NCI-H2081 treated with DMSO at 0.1 percent for 48 hours (cell line): ENCODE measurements at places on chromosomes 13 and 19.

DNA sequence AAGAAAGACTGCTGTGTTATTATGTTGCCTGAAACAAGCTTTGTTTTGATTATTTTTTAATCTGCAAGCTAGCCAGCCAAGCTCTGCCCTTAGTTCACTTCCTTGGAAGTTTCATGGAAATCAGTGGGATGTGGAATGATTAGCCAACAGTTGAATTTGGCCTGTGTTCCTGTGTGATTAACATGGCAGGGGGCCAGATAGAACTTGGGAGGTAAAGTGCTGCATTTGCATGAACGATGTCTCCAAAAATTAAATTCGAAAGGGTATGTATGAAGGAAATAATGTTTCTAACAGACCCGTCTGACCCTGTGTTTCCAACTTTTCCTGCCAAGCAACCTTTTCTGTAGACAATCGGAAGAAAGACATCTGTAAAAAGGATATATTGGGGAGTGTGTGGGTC, 32.2 kb downstream of the UFM1 start:
- no peak for DNase-seq

GRCh38 chr13:93670866-93671265, 444.3 kb downstream of the GPC6 start:
- no peak for DNase-seq

DNA sequence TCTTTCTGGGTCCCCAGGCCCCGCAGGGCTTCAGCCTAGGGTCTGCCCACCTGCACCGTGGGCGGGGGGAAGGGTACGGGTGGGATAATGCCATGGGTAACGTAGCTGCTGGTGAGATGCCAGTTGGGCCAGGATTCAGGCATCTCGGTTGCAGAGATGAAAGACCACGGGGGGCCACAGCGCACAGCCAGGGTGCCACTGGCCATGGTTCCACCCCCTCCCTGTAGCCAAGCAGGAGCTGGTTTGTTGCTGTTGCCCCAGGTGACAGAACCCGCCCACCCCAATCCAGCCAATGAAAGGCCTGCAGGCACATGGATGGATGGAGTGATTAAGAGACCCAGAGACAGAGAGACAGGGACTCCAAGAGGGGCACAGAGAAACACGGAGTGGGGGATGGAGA, 1.0 kb upstream of the CGB7 start:
- DNase-seq = no peak

DNA sequence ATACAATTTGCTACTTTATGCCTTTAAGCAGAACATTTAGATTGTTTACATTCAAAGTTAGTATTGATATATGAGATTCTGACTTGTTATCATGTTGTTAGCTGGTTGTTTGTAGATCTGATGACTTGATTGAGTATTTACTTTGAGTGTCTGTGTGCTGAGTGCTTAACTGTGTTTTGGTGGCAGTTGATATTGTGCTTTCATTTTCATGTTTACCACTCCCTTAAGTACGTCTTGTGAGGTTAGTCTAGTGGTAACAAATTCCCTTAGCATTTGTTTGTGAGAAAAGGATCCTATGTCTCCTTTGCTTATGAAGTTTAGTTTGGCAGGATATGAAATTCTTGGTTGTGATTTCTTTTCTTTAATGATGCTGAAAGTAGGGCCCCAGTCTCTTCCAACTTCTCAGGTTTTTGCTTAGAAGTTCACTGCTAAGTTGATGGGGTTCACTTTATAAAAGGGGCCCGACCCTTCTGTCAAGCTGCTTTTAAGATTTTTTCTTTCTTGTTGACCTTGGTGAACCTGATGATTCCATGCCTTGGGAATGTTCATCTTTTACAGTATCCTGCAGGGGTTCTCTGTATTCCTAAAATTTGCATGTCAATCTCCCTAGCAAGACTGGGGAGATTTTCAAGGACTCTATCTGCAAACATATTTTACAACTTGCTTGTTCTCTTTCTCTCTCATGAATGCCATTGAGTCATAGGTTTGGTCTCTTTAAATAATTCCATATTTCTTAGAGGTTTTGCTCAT, 1095.4 kb upstream of the PCDH20 start:
- no peak for DNase-seq

- DNase-seq = no peak
These were observed at the start of gene SLC7A10 for GRCh38 chr19:33225458-33225926. SLC7A10 (minus strand) TSS chr19:33225850; CDS start chr19:33225703, 147 bp downstream.

DNA sequence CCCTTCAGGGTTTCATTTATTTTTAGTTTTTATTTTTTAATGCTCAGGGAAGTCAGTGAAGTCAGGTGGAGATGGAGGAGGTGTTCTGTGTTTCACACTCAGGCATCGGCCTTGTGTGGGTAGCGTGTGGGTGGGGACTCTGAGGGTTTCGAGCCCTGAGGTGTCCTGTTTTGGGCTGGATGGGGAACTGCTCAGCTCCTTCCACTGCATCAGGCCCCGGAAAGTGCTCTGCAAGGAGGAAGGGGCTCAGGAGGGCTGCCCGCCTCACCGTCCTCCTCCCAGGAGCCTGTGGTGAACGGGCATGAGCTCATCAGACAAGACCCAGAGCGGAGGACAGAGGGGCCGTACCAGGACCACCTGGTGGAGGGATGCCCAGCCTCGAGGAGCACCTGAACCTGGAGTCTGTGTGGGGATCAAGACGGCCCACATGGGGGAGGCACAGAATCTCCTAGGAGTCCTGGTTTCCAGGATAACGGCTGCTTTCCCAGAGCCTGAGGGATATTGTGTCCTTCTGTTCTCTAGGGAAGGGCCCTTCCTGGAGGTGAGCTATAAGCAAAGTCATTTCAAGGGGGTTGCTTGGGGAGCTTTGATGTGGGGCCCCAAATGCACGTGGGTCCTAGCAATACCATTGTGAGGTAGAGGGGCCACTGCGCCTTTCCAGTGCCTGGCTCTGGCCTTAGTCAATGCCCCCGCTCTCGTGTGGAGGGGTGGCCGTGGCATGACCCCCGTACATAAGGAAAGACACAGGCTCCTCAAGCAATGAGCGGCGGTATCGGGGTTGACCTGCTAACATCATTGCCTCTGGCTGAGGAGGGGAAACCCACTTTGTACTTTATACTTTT, 13.5 kb upstream of the GAS6 start:
- no peak for DNase-seq

GRCh38 chr19:55383279-55384130, 587 bp downstream of the TMEM238 start:
- DNase-seq = no peak

GRCh38 chr19:52034051-52034728, 6.0 kb upstream of the ZNF614 start:
- no peak for DNase-seq

DNA sequence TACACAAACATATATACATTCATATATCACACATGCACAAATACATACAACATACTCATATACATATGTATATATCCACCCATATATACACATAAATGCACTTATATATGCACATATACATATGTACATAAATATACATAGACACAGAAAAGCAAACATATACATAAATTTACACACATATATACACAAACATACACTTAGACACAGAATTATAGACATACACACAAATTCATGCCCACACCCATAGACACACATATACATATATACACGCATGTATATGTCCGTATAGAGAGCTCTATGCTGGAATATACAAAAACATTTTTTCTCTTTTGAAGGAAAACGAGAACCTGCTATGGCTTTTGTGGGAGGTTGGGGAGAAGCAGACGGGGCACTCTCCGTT, 20.6 kb downstream of the PNMA8A start:
- no peak for DNase-seq

DNA sequence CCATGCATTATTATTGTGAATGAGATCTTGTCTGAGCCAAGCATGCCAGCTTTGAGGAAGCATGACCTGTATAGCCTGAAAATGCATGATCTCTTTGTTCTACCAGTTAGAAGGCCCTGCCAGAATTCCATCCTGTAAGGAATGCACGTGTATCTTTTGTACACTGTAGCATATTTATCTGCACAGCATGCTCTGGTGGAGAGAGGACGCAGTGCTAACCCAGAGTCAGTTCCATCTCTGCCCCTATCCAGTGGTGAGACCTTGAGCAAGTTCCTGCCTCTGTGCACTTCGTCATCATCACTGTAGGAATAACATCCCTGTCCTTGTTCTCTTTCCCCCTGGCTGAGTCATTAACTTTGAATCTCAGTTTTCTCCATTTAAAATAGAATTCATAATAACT, 233.8 kb downstream of the SLC7A1 start:
- no peak for DNase-seq

GRCh38 chr13:98981369-98982080, 3.7 kb upstream of the DOCK9 start:
- no peak for DNase-seq

DNA sequence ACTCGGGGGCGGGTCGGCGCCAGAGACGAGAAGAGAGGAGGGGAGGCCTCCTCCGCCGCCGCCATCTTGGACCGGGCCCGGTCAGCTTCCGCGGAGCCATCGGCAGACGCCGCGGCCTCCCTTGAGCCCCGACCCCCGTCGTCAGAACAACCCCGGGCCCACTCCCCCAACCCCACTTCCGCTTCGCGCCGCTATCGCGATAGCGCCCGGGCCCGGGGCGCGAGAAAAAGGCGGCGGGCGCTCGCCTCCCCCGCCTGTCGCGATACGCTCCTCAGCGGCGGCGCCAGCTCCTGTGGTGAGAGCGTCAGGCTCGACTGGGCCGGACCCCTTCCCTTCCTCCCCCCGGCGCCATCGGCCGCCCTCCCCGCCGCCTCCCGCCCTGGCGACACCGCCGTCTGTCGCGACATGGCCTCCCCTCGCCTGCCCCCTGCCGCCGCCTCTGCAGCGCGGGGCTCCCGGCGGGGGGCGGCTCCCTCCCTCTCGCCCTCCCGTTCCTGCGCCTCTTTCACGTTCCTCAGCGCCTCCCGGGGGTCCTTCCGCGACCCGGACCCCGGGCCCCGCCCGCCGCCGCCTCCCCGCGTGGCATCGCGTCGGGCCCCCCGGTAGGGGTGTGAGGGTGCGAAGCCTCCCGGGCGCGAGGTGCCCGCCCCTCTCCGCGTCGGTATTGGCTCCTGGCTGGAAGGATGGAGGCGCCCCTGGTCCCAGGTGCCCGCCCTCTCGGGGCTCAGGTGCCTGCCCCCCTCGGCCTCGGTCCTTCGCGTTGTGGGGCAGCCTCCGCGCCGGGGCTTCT, at the start of gene CNOT3:
TSS of gene CNOT3 (plus strand) at position 64 of the 790 bp plus-strand sequence. CDS start 5,217 bp downstream, outside the sequence.
- no peak for DNase-seq
